ENCODE measurements at places on chromosomes 3 and 15.
A peak's percentile ranks its signal among the peaks of the same experiment; 100 is the strongest.

GRCh38 chr3:17021614-17022013, 136.9 kb downstream of the PLCL2 start:
- peak; percentile 55 for DNase-seq

DNA sequence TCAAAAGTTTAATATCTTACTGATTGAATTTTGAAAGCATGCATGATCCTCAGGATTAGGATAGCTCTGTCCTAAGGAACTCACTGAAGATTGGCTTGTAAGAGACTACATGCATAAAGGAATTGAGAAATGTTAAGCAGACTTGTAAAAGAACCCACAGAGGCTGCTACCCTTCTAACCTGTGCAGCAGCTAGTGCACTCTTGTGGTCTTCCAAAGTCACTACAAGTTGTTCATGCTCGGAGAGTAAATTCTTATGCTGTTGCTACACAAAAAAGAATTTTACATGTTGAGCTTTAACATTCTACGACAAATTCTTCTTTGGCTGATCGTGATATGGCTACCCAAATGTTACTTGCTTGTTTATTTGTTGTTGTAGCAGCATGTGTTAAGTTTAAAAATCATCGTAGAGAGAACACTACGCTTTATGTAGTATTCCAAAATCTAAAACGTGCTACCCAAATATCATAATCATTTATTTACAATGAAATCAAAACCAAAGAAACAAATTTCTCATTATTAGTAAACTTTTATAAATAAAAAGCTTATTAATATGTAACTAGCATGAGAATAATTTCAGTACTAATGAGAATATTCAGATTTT, 55.0 kb downstream of the GOLIM4 start:
- DNase-seq, result peak; percentile 72

GRCh38 chr3:59163953-59164352, 114.1 kb upstream of the CFAP20DC start:
- DNase-seq, result no peak

GRCh38 chr15:64902863-64903262, 8.8 kb upstream of the ANKDD1A start:
- peak; percentile 40 for DNase-seq

- DNase-seq, result no peak
Observed at GRCh38 chr3:111733154-111733553, 125.9 kb upstream of the PHLDB2 start.

DNA sequence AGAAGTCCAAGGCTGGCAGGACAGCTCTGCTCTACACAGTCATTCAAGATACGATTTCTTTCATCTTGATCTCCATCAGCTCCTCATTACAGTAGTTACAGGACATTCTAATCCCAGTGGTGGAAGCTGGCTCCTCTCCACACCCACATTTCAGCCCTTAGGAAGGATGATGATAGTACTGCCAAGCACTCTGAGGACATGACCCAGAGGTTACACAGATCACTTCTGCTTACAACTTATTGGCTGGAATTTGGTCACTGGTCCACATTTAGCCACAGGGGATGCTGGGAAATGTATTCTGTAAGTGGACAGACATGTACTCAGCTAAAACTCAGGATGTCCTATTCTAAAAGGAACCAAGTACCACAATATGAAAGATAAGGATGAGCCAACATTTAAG, 77.1 kb downstream of the IQCH start:
- DNase-seq, result peak; percentile 18

GRCh38 chr15:89002281-89002761, 85.9 kb upstream of the ABHD2 start:
- peak; percentile 53 for DNase-seq

- no peak for DNase-seq
Observed at GRCh38 chr15:34049112-34049511, 10.1 kb upstream of the AVEN start.

DNA sequence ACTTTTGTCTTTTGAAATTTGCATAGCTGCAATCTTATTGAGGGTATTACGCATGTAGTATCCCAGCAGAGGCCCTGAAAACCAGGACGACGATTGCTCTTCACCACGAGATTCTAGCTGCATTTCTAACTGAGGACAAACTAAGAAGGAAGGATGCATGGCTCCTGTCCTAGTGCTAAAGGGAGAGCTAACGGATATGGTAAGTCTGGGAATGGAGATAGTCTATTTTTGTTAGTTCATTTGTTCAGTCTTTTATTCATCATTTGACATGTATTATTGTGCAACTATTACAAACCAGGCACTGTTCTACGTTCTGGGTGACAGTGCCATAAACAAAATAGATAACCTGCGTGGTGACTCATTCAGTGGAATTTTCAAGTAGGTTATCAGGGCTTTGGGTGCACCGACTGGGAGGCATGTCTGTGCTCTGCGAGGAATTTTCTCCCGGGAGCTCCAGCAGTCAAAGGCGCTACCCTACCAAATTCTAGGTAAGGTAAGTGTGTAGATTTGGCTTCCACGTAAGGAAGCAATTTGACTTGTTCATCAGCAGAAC, 51.9 kb upstream of the ETV5 start:
- DNase-seq, result no peak

GRCh38 chr15:46307746-46308145, 672.9 kb downstream of the SQOR start:
- DNase-seq, result no peak

GRCh38 chr3:11437506-11437905, 165.3 kb downstream of the ATG7 start:
- DNase-seq, result no peak

DNA sequence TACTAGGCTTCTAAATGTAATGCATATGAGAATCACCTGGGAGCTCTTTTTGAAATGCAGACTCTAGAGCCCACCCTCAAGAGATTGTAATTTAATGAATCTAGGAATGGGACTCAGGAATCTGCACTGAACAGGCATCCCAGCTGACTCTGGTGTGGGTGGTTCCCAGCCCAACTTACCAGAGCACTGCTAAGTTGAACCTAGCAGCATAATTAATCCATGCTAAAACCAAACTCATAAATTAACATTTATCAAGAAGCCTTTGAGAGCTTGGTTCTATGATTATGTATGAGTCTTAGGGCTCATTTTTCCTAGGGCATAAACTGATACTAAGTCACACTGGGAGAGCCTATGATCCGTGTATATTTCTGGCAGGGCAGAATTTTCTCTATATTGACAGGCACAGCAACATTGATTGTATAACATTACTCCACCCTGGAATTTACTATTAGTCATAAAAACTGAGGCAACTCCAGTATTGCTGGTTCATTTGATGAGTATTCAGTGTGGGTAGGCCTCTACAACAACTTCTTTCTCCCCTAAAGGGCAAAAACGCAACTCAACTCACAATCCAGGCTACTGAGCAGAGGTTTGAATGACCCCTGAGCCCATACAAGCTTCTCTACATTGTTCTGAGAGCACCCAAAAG, 10.7 kb upstream of the CSTA start:
- peak; percentile 81 for DNase-seq

DNA sequence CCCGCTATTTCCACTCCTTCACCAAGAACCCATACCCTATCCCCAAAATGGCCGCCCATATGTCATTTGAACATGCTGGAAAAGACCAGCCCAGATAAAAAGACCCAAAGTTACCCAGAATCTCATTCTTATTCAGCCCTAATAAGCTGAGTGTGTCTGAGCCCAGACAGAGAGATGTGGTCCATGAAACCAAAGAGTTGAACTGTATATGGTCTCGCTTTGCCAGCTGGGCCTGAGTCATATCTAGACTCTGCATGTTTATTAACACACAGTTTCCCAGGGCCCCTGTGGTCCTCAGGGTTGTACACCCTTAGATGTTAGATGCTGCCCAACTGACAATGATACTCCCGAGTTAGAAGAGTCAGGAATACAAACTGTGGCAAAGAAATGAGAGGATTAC, 201.9 kb upstream of the STRIT1 start:
- DNase-seq, result no peak

DNA sequence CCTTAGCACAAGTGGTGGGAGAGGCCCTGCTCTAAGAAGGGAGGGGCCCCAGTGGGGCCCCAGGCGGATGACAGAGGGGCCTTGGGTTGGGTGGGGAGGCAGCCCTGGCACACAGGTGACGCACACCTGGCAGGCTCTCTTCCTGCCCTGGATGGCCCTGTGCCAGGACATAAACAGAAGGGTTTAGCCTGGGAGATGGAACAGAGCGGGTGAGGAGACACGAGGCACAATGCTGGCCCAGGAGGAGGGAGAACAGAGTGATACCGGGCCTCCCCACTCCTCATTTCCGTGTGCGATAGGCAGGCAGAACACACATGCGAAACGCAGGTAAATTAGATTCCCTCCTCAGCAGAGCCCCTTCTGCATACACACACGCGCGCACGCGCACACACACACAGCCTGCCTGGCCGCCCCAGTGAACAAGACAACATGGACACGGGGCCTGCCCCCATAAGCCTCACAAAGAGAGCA, 39.8 kb downstream of the IDH2 start:
- DNase-seq, result no peak

- DNase-seq, result no peak
Observed at GRCh38 chr3:193960487-193961274, 175.3 kb upstream of the HES1 start.

DNA sequence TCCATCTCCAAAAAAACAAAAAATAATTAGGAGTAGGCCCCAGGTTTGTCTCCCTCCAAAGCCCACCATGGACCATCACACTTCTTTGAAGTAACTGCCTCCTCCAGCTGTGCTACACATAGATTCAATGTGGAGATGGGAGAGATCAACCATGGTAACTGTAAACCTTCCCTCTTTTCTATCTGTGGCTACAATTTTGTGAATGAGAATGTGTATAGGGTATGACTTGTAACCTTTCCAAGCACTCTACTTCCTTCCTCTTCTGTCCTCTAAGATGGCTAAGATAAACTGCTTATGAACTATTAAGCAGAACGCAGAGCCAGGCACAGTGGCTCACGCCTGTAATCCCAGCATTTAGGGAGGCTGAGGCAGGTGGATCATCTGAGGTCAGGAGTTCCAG, 55.5 kb upstream of the ATP11B start:
- DNase-seq, result no peak

DNA sequence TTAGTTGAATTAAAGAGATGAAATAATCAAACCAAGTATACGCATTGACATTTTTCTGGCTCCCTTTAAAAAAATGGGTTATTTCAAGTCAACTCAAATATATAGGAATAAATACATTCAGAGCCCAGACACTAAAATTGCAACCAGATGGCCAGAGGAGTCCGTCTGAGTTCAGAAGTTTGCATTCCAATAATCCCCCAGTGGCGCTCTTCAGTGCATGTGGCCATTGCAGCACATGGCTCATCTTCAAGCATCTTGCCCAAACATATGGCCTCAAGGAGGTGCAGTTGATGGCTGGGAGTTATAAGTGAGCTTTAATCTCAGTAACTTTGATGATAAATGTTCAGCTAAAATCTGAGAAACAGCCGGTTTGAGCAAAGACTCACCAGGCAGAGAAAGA, 295.8 kb upstream of the LRRN1 start:
- no peak for DNase-seq
